ENCODE measurements at places on chromosomes 3 and 15.

GRCh38 chr3:151428386-151428785, 32.5 kb downstream of the IGSF10 start:
- peaks cover 6% of the 10 kb centered on the region for H3K4me1 ChIP-seq
- no peak overlapping the region for H3K27ac ChIP-seq
- no peaks in the 10 kb centered on the region for H3K27me3 ChIP-seq
- H3K36me3 ChIP-seq: no peaks in the 10 kb centered on the region
- DNase-seq: peak; percentile 14

GRCh38 chr3:38637906-38638305, 11.6 kb downstream of the SCN5A start:
- peaks cover 5% of the 10 kb centered on the region for H3K36me3 ChIP-seq
- H3K4me1 ChIP-seq: no peaks in the 10 kb centered on the region
- H3K27ac ChIP-seq: no peak overlapping the region
- H3K4me3 ChIP-seq: no peak overlapping the region
- peaks cover 26% of the 10 kb centered on the region for H3K27me3 ChIP-seq

GRCh38 chr3:61612211-61613194, 51.1 kb downstream of the PTPRG start:
- no peak for DNase-seq
- peaks cover 6% of the 10 kb centered on the region for H3K36me3 ChIP-seq
- H3K27me3 ChIP-seq: no peaks in the 10 kb centered on the region
- no peak overlapping the region for H3K27ac ChIP-seq
- H3K4me3 ChIP-seq: no peak overlapping the region

DNA sequence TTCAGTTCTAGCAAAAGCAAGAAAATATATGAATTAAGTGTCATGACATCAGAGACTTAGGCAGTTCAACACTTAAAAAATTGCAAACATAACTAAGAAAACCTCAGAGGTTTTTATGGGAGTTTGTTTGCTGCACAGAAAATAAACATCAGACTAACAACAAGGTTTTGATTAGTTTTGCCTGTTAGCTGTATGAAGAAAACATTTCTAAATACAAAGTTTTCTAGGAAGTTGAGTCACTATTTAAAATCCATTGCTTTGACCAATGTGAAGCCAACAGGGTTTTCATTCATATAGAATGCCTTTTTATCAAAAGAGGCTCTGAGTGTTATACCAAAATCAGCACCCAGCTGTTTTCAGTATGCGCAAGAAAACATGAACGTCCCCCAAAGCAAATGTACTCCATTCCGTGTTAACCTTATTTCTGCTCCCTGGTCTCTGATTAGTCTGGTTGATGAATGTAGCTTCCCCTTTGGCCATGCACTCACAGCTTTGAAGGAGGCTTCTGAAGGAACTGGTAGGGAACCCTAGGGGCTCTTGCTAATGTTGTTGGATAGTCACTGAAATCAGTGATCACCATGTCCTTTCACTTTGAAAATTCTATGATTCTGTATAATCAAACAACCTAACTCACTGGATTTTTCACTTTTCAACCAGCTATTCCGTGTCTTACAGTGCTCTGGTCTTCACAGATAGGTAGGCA, 89.6 kb upstream of the TSEN2 start:
- peaks cover 5% of the 10 kb centered on the region for H3K4me1 ChIP-seq
- H3K36me3 ChIP-seq: no peaks in the 10 kb centered on the region
- DNase-seq: no peak
- no peak overlapping the region for H3K27ac ChIP-seq
- H3K4me3 ChIP-seq: no peak overlapping the region

DNA sequence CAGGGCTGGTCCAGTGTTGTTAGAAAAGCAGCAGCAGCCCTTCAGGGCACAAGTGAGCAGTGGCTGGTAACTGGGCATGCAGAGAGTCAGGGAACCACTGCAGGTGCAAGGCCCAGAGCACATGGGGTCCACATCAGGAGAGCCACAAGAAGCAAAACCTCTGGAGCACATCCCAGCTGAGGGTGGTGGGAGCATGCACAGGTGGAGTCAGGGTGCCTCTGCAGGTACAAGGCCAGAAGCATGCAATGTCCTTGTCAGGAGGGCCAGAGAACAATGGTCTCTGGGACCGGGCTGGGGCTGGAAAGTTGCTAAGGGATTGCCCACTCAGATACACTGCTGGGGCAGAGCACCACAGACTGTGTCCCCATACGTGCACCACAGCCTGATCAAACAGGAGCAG, 226.1 kb upstream of the UBE2E2 start:
- no peak overlapping the region for H3K4me3 ChIP-seq
- DNase-seq: no peak
- no peaks in the 10 kb centered on the region for H3K4me1 ChIP-seq
- no peaks in the 10 kb centered on the region for H3K27me3 ChIP-seq

DNA sequence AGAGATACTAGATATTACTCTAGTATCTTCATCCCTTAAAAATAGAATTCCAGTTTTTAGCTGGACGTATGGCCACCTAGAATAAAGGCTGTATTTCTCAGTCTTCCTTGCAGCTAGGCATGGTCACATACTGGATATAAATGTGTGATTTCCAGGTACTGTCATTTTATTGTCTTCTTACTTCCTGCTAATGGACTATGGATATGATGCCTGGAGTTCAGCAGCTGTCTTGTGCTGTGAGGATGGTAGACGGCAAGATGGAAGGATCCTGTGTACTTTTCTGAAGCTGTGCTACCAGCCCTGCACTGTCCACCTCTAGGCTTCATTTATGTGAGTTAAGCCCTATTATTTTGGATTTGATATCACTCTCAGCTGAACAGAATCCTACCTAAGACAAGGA, 83.4 kb downstream of the EBLN2 start:
- no peak for DNase-seq
- H3K4me3 ChIP-seq: no peak overlapping the region
- no peaks in the 10 kb centered on the region for H3K4me1 ChIP-seq

DNA sequence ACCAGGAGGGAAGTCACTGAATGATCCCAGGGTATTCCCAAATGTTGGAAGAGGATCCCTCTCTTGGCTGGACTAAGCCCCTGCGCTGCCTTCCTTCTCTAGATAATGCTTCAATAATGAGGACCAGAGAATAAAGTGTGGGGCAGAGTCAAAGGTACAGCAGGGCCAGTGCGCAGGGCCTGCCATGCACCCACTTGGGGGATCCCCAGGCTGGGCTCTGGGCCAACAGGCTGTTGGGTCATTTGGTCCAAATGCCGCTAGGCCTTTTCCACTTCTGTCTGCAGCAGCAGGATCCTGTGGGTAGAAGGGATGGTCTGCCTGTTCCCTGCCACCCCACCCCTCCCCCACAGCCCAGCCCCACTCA, 5.7 kb upstream of the CLK3 start:
- no peak overlapping the region for H3K27ac ChIP-seq
- H3K4me1 ChIP-seq: no peaks in the 10 kb centered on the region
- peaks cover 6% of the 10 kb centered on the region for H3K36me3 ChIP-seq
